ENCODE measurements at places on chromosomes 6 and 20. TPM values are rescaled to one million over a fixed set of nuclear protein-coding genes. Genes with fewer than 3 reads are reported as not detected.

TRIM10 gene
- total RNA-seq, result not detected

IDH3B gene
- 136 TPM for total RNA-seq

BPIFB4 gene
- 2.1 TPM for total RNA-seq

ADGRG6 gene
- total RNA-seq, result 8.8 TPM

SIRPB1 gene
- not detected for total RNA-seq

LZTS3 gene
- total RNA-seq, result 6.1 TPM

C6orf15 gene
- total RNA-seq, result not detected

DNA sequence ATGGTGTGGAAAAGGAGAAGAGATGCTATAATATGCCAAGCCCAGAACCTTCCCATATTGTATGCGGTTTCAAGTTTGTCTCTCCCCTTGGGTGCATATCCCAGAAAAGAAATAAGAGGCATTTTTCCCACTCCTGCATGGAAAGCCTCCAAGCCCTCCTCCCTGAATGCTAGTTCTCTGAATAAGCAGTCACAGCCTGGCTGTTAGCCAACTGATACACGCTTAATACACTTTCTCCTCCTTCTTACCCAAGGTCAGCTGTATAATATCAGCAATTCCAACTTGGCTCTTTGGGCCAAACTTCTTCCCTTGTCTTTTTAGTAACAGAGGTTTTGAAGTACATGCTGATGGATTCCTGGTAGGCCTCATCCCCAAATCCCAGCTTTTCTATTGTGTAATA, 440.1 kb downstream of the EPHA7 start:
- no peak overlapping the region for H3K27ac ChIP-seq
- no peak overlapping the region for H3K4me3 ChIP-seq
- H3K27me3 ChIP-seq, result no peaks in the 10 kb centered on the region
- no peak for DNase-seq
- no peaks in the 10 kb centered on the region for H3K36me3 ChIP-seq

GRCh38 chr6:92715991-92716390, 703.4 kb downstream of the EPHA7 start:
- no peak overlapping the region for H3K27ac ChIP-seq
- DNase-seq, result no peak
- no peak overlapping the region for H3K4me3 ChIP-seq
- H3K36me3 ChIP-seq, result no peaks in the 10 kb centered on the region
- peaks cover 4% of the 10 kb centered on the region for H3K4me1 ChIP-seq
- H3K27me3 ChIP-seq, result no peaks in the 10 kb centered on the region

DNA sequence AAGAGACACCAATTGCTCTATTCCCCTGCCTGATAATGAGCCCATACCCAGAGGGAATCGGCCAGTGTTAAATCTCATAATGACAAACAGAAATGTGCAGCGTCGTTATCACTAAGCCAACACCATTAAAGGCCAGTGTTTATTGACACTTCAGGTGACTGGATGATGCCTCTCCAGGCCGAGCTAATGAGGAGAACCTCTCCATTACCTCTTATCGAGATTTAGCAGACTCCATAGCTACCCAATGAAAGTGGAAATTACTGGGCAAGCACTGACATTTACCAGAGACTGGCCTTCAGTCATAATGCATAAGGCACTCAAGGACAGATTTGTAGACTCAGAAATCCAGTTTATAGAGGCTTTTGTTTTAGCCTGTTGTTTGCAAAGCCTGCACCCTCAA, 669.5 kb downstream of the MAFB start:
- no peak overlapping the region for H3K4me3 ChIP-seq
- no peak for DNase-seq
- no peak overlapping the region for H3K27ac ChIP-seq

DNA sequence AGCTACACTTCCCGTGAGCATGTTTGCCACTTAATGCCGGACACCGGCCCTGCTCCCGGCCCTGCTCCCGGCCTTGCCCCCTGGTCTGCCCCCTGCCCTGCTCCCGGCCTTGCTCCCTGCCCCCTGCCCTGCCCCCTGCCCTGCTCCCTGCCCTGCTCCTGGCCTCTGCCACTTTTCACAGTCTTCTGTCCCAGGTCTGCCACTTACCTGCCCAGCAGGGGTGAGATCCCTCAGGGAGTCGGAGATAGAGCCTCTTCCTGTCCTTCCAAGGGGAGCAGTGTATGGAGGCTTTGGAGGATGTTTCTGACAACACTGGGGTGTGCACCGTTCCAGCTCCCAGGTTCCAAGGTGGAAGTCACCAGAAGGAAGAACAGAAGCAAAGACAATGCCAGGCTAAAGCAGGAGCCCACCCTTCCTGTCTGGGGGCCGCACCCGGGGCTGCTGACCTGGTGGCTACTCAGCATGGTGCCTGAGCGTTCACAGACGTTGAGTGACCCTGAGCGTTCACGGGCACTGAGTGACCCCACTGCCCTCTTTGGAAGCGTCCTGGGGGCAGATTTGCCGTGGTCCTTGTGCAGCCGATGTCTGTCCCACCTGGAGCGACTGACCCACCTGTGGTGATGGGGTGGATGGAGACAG, 199.8 kb downstream of the DLL1 start:
- no peak for DNase-seq
- H3K27me3 ChIP-seq, result peaks cover 1% of the 10 kb centered on the region
- no peaks in the 10 kb centered on the region for H3K36me3 ChIP-seq
- H3K27ac ChIP-seq, result no peak overlapping the region
- H3K4me1 ChIP-seq, result peaks cover 5% of the 10 kb centered on the region

GRCh38 chr6:131733376-131734016, 22.7 kb upstream of the CTAGE9 start:
- no peak overlapping the region for H3K27ac ChIP-seq
- H3K4me1 ChIP-seq, result peaks cover 9% of the 10 kb centered on the region
- H3K27me3 ChIP-seq, result peaks cover 1% of the 10 kb centered on the region
- DNase-seq, result no peak
- H3K4me3 ChIP-seq, result no peak overlapping the region

DNA sequence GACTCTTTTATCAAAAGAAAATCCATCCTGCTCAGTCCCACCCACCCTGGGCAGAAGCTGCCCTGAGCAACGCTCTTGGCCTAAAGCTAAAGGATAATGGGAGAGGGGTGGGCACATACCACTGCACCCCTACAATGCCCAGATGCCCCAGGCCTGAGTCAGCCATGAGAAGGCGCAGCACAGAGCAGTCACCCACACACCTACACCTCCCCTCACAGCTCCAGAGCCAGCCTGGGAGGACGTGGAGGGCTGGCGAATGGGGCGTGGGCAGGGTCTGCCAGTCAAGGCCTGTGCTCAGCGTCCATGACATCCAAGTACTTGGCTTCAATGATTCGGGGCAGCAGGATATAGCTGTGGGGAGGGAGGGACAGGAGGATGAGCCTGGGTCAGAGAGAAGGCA, 11.5 kb downstream of the SLC4A11 start:
- no peak overlapping the region for H3K27ac ChIP-seq
- no peak overlapping the region for H3K4me3 ChIP-seq
- H3K4me1 ChIP-seq, result peaks cover 11% of the 10 kb centered on the region
- no peak for DNase-seq

GRCh38 chr6:79231101-79231500, 3.4 kb downstream of the HMGN3 start:
- H3K36me3 ChIP-seq, result no peaks in the 10 kb centered on the region
- H3K27ac ChIP-seq, result no peak overlapping the region
- DNase-seq, result no peak

- DNase-seq, result no peak
- H3K4me3 ChIP-seq, result no peak overlapping the region
- H3K27me3 ChIP-seq, result peaks cover 4% of the 10 kb centered on the region
Observed at GRCh38 chr6:84979541-84979940, 215.1 kb upstream of the TBX18 start.

DNA sequence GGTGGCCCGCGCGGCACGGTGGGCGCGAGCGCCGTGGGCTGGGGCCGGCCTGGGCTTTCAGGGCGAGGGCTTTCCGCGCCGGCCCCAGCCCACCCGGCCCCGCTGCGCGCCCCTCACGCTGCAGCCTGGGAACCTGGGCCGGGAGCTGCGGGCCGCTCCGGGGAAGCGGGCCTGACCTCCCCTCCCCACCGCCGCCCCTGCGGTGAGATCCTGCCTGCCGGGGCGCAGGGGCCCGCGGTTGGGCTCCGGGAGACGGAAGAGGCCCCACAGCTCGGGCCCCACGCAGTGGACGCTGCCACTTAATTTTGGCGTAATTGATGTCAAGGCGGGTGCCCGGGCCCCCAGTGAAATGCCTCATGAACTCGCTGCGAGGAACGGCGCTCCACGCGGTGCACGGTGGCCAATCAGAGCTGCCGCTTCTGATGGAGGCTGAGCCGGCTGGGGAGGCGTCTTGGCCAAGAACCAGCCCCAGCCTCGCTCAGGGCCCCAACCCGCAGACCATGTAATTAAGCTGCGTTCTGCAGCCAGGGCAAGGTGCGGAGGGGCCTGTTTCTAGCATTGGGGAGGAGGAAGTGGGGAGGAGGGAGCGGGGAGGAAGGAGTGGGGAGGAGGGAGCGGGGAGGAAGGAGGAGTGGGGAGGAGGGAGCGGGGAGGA, 96.1 kb upstream of the BHLHE23 start:
- H3K27ac ChIP-seq, result no peak overlapping the region
- peaks cover 4% of the 10 kb centered on the region for H3K27me3 ChIP-seq
- no peaks in the 10 kb centered on the region for H3K36me3 ChIP-seq
- no peak overlapping the region for H3K4me3 ChIP-seq

DNA sequence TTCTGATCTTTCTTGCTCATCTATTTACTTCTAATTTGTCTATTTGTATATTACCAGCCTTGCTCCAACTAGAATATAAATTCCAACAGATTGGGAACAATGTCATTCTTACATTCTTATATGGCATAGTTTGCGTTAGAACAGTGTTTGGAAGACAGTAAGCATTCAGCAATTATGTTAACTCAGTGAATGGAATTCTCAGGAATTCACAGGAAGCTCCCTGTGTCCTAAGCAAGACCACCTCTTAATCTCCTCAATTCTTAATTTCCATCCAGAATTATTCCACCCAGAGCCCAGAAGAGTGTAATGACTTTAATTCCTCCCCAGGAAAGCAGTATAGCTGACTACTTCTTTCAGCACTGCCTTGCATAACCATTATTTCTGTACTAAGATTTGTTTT, 18.2 kb upstream of the HS3ST5 start:
- H3K27ac ChIP-seq, result no peak overlapping the region
- H3K4me1 ChIP-seq, result no peaks in the 10 kb centered on the region
- no peak overlapping the region for H3K4me3 ChIP-seq
- H3K27me3 ChIP-seq, result peaks cover 5% of the 10 kb centered on the region
- no peak for DNase-seq

DNA sequence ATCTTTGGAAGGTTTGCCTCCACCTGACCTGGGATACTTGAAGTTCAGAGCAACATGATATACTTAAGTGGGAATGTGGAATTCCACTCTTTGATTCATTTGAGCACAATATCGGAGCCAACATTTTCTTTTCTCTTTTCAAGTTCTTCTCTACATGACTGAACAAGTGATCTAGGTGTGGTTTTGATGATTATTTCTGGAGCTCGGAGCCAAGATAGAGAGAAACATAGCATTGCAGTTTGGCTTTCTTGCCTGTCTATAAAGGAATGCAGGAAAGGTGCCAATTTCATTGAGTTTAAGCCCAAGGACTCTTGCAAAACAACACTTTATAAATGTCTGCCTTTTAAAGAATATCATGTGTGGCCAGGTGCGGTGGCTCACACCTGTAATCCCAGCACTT, 124.2 kb upstream of the FAM83B start:
- H3K4me1 ChIP-seq, result no peaks in the 10 kb centered on the region
- H3K27me3 ChIP-seq, result no peaks in the 10 kb centered on the region
- H3K4me3 ChIP-seq, result no peak overlapping the region
- DNase-seq, result no peak

- no peaks in the 10 kb centered on the region for H3K36me3 ChIP-seq
- no peak overlapping the region for H3K27ac ChIP-seq
- no peak overlapping the region for H3K4me3 ChIP-seq
- peaks cover 2% of the 10 kb centered on the region for H3K27me3 ChIP-seq
Observed at GRCh38 chr6:120876424-120876823, 457.9 kb downstream of the TBC1D32 start.

DNA sequence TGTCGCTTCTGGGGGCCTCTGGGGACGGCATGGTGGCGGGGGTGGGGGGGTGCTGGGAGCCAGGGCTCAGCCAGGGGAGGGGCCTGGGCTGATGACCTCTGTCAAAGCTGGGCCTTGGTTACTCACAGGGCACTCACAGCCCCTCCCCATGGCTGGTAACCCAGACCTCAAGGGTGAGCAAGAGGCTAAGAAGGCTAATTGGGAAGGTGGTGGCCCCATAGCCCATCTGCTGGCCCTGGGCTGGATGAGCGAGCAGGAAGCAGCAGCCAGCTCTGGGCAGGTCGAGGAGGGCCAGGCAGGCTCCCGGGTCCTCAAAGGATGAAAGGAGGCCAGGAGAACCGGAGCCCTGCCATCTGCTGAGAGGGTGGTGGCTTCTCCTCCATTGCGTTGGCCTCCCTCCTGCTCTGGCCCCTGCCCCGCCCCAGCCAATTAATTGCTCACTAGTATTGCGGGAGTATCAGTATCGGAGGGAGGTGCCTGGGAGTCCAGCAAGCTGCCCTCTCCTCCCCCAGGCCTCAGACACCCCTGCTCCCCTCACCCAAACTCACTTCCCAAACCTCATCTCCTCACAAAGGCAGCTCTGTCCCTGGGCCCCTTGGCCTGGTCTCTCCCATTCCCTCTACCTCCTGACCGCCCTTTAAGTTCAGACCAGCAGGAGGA, 1.0 kb upstream of the CDSN start:
- no peak for DNase-seq
- H3K27me3 ChIP-seq, result peaks cover 6% of the 10 kb centered on the region
- no peaks in the 10 kb centered on the region for H3K36me3 ChIP-seq
- no peak overlapping the region for H3K4me3 ChIP-seq
- H3K4me1 ChIP-seq, result peaks cover 10% of the 10 kb centered on the region
